ENCODE measurements at places on chromosomes 1 and 21.

DNA sequence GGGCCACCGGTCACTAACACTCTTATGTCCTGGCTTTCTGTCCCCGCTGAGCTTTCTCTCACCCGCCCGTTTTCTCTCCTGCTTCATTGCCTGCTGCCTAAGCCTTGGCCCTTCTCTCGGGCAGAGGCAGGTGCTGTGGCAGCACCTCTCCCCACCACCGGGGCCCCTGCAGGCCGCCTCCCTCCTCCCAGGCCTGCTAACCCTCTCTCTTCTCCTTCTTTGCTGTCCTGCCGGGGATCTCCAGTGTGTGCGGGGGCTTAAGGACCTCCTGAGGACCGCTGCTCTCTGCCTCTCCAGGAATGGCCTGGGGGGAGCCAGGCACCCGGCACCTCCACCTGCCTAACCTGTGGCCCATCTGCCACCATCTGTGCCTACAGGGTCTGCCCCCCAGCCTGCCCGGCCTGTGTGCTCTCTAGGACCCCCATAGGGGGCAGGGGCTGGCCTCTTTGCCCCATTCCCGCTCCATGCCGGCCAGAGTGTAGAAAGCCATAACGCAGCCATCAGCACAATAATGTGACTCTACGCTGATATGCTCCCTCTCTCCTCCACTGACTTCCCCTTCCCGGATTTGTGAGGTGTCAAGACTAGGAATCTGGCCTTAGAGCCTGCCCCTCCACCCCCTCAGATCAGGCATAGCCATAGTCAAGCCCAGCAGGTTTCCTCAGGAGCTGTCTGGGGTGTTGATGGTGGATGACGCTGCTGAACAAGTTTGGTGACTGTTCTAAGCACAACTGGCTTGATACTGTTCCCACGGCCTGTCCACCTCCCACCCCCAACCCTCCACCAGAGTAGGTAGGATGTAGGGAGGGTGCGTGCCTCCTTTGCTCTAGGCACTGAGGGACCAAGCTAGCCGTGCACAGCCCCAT, 6.1 kb upstream of the SFN start:
- no peak for DNase-seq

- peak; percentile 64 for DNase-seq
Observed at GRCh38 chr1:108049178-108049819, 84.3 kb upstream of the VAV3 start.

- peak; percentile 41 for DNase-seq
Observed at GRCh38 chr21:30257773-30258172, 25.0 kb downstream of the KRTAP24-1 start.

DNA sequence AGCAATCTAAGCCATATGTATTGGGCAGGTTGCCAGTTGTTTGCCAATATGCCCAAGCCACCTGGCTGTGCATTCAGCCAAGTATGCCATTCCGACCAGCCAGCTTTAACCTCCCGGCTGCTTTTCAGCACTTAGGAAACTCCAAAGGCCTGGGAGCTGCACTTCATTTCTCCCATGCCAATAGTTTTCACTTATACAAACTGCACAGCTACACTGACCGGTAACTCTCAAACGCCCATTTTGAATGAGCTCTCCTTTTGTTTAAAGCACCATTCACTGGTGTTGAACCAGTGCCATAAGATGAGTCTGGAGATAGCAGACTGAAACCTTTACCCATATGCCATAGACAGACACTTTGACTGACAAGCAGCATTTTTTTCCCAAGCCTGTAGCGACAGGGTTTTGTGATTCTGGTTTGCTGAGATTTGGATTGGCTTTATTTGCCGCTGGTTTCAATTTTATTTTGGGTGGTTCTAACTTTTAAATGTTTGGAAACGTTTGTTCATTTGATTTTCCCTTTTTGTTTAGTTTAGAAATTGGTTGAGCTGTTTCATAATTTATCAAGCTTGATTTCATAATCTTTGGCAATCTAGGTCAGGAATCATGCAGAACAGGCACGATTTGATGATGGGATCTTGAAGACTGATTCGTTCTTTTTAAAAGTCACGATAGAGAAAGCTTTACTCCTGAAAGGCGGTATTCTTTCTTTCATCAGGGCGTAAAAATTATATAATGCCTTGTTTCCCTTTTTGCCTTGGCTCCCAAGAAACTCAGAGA, 144.6 kb downstream of the NFIA start:
- no peak for DNase-seq

- no peak for DNase-seq
Observed at GRCh38 chr21:21971384-21971783, 973.2 kb downstream of the NCAM2 start.

- DNase-seq = peak; percentile 83
Observed at GRCh38 chr1:95086949-95087533, 14.3 kb upstream of the ALG14 start.

- no peak for DNase-seq
Observed at GRCh38 chr21:18373606-18374005, 30.0 kb downstream of the TMPRSS15 start.

- no peak for DNase-seq
Observed at GRCh38 chr1:3459051-3459908, 4.8 kb downstream of the ARHGEF16 start.

- no peak for DNase-seq
Observed at GRCh38 chr1:67001682-67002425, 52.1 kb downstream of the SLC35D1 start.

DNA sequence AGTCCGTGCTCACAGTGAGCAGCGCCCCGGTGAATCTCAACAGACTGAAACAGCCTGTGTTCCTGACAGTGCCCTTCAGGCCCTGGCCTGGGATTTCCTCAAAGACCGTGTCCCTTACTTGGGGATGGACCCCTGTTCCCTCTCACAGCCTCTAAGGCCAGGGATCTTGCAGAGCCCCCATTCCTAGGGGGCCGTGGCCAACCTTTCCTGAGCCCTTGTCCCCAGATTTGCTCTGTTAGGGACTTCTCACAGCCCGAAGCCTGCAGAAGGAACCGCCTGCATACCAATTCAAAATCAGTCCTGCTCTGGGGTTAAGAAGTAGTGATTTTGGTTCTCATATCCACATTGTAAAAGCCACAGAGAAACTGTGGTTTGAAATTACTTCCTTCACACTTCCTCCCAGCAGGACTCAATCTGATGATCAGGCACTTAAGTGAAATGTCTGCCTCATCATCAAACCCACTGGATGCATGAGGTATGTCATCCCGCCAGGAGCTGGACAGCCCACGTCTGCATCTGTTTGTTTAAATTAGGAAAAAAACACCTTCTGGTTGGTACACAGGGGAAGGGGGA, 14.9 kb downstream of the ABCA4 start:
- DNase-seq = peak; percentile 28

- DNase-seq = no peak
Observed at GRCh38 chr21:16084776-16085364, 355.1 kb downstream of the USP25 start.

DNA sequence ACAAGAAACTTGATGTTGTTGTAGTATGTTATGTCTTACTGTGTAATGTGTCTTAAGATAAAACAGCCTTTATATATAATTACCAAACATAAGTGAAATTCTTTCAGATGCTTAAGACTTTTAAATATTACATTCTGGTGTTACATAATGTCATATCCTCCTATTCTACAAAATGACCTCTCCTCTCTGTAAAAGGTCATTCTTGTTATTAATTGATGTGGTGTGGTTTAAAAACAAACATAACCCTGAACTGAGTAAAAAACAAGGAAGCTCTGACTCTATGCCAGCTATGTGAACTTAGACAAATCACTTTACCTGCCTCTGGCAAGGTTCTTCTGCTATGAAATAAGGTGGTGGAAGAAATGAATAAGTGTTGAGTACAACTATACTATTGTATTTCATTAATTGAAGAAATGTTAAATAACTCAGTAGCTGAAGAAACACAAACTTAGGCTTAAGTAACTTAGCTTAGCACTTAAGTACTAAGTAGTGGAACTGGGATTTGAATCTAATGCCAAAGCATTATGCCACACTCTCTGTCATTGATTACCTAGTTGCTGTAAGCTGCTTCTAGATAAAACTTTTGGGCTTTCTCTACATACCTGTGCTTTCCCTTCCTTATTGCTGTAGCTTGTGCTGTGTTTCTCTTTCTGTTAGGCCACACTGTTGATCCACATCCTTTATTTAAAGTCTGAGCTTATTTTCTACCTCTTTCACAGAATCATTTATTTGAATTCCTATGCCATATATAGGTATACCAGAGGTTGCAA, 859 bp upstream of the ANGPTL1 start:
- no peak for DNase-seq

- no peak for DNase-seq
Observed at GRCh38 chr1:108502138-108502537, 52.0 kb downstream of the NBPF6 start.

DNA sequence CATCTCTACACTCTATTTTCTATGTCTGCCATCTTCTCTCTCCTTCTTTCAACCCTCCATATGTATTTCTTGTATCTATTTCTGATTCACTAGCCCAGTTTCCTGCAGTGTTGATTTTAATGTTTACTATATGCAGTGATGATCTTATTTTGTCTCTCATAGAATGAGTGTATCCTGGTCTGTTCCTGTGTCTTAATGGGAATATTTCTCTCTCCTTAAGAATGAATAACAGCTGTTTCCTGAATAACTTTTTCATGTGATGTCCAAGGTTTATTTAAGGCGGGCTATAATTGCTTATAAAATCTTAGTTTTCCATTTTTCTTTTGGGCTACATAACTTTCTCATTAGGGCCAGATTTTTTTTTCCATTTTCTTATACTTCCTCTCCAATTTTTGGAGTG, 144.5 kb downstream of the C1orf21 start:
- DNase-seq = no peak

Measured in NB4 (cell line).